Activated gamma-delta T cell (primary cell): ENCODE measurements at places on chromosomes 2 and 18.

GRCh38 chr2:199101487-199101886, 356.3 kb downstream of the SATB2 start:
- no peak for DNase-seq

DNA sequence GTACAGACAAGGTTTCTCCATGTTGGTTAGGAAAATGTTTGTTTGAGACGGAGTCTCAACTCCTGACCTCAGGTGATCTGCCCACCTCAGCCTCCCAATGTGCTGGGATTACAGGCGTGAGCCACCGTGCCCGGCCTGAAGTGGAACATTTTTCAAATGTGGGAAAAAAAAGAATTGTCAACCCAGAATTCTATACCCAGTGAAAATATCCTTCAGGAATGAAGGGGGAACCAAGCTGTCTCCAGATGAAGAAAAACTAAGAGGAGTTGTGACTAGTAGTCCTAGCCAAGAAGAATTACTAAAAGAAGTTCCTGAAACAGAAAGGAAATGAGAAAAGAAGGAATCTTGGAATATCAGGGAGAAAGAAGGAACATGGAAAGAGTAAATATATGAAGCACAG, 25.7 kb downstream of the RAPGEF4 start:
- no peak for DNase-seq

DNA sequence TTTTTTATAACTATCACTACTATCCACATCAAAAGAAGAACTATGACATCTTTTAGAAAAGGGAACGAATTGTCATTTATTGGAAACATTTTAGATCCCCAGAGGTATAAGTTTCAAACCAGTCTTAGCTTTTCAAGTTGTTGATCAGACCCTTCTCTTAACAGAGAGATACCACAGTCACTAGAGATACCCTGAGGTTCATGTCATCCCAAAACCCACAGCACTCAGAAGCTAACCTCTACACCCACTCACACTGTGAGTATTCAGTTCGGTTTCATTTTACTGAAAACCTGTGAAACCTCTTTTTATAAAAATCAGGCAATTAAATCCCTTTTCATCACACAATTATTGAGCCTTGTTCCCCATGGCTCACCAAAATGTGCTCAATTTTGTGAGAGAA, 156.2 kb downstream of the DTNA start:
- no peak for DNase-seq

DNA sequence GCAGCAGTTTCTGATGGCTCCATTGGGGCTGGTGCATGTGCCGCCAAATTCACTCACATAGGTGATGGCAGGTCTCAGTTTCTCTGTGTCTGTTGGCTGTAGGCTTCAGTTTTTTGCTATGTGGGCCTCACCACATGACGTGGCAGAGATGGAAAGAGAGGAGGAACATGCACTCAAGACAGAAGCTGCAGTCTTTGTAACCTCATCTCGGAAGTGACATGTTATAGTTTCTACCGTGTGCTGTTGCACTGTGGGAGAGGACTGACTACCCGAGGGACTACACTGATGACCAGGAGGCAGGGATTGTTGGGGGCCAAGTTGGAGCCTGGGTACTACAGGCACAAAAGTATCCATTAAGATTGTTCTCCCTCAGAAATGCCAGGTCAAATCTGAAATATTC, 9.2 kb upstream of the CNRIP1 start:
- no peak for DNase-seq

GRCh38 chr2:232448304-232448690, 7.7 kb upstream of the ALPI start:
- no peak for DNase-seq

- no peak for DNase-seq
Measured at GRCh38 chr2:215811409-215812345, 201.7 kb downstream of the MREG start.

GRCh38 chr2:142545036-142545435, 332.4 kb upstream of the KYNU start:
- DNase-seq, result no peak

DNA sequence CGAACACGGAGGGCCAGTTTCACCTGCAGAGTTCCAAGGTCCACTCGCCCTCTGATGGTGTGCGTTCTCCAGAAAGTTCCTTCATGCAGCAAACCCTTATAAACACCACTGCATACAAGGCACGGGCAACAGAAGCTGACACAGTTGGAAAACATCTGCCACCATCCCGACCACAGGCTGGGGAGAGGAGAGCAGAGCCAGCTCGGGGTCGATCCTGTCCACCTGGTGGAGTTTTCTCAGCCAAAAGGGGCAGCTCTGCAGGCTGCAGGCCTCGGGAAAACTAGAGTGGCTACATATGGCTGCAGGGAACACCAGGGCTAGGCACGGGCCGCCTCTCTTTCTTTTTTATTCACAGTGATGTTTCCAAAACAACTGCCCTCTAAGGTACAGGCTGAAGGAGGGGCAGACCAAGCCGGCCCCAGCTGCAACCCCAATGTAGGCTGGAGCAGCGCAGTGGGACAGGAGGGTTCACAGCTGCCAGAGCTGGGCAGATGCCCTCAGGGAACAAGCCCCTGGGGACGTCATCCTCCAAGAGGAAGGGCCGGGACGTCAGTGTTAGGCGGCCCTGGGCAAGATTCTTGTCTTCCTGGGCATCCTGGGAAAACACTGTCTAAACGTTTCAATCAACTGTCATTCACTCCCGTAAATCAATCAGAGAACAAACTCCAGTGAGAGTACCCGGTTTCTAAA, 274.7 kb downstream of the TWIST2 start:
- DNase-seq, result no peak

- no peak for DNase-seq
Measured at GRCh38 chr2:42193722-42194187, 24.6 kb downstream of the EML4 start.

GRCh38 chr18:77178559-77178958, 46.0 kb upstream of the MBP start:
- no peak for DNase-seq

- DNase-seq, result peak; percentile 21
Measured at GRCh38 chr2:10028988-10029874, 14.1 kb upstream of the KLF11 start.

- no peak for DNase-seq
Measured at GRCh38 chr2:14255135-14255820, 377.2 kb upstream of the LRATD1 start.

GRCh38 chr2:69827796-69828540, 1.5 kb upstream of the GMCL1 start:
- DNase-seq, result no peak

DNA sequence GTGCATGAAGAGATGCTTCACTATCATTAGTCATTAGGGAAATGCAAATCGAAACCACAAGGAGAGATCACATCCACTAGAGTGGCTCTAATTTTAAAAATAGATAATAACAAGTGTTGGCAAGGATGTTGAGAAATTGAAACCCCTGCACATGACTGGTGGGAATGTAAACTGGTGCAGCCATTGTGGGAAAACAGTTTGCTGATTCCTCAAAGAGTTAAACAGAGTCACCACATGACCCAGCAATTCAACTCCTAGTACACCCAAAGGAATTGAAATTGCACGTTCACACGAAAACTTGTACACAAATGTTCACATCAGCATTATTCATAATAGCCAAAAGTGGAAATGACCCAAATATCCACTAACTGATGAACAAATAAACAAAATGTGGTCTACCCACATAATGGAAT, 179.5 kb downstream of the BCL2 start:
- no peak for DNase-seq

DNA sequence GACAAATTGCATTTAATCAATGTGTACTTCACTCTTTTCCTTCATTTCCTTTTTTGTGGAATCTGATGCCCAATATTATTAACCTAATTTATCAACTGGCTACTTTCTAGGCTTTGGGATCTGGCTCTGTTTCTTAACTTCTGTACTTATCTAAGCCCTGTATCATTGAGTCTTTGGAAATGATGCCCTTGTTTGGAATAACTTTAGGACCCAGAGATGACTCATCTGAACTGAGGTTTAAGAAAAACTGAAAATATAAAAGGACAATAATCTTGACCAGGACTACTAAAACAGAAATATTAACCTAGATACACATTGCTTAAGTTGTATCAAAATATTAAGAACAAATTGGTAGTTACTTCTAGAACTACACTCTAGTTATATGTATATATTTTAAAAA, 600.8 kb downstream of the CPS1 start:
- no peak for DNase-seq

DNA sequence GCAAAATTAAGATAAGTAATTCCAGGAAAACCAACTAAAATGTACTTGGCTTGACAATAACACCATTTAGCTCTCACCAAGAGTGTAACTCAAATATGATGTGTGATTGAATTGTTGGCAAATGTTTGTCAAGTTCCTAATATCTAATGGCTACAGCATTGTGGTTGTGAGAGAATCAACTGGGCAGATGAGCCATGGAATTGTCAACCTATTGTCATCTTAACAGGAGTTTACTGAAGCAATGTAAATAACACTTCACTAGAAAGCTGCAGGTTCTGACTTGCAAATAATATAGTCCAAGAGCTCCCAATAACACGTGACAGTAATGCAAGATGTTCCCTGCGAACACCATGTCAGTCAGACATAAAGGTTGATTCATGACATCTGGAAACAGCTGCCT, 495.2 kb upstream of the MEIS1 start:
- DNase-seq, result no peak

DNA sequence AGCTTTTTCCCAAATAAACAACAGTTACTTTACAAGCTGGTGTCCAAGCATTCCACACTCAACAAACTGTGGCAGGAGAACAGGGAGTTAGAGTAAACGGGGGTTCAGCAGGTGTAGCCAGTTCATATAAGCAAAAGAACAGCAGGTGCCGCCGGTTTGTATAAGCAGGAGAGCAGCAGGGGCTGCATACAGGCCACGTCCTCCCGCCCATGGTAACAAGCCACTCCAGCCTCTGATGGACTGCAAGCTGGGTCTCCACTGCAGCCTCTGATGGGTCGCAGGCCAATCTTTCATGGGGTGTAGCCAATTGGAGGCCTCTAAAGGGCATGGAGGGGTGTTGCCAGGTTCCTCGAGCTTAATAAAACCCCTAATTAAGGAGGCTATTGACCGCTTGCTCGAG, 189.3 kb downstream of the ANKRD30B start:
- DNase-seq, result no peak

- DNase-seq, result no peak
Measured at GRCh38 chr2:41774011-41774605, 273.7 kb upstream of the PKDCC start.

DNA sequence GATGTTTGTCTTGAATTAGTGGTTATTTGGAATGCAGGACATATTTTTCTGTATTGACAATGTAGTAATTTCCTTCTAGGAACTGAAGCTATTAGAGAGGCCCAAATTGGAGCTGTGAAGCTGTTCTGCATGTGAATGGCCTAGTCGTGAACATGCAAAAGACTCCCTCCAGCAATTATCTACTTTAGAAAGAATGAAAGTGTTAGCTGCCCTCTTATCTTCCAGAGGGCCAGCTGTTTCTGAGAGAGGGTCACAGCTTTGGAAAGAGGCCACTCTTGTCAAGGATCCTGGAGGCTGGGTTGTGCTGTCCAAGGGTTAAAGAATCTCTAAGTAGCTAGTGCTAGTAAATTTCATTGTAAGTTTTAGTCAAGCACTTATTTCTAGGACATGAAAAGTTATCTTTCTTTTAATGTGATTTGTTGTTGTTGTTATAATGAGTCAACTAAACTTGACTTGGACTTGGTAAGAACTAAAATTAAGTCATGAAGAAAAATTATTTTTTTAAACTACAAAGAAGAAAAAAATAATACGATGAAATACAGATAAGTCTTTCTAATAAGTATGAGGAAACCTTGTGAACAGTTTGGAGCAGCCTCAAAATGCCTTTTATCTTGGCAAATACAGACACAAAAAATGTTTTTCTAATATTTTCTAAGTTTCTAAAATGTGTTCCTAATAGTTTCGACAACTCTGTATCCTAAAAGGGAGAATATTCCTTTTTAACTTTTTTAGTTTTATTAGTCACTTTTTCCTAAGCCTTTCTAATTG, 36.8 kb downstream of the DPP4 start:
- no peak for DNase-seq

GRCh38 chr2:240165661-240166060, 25.2 kb upstream of the OTOS start:
- no peak for DNase-seq

DNA sequence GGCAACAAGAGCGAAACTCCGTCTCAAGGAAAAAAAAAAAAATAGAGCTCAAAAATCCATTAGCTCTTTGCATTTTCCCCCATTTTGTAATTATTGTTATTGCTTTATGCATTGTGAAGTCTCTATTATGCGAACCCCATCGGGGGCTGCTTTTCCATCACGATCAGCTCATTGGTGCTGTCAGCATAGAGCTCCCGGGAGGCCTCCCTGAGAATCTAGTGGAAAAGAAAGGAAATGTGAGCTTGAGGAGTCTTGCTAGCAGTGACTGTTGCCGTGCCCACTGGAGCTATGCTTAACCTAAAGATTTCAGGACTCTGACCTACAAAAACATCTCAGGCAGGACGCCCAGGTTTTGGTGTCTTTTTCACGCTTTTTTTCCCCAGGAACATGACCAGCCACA, 102.6 kb upstream of the NDUFV2 start:
- DNase-seq, result no peak
